ENCODE measurements at places on chromosomes 2 and 18.

GRCh38 chr2:234788381-234788780, 163.4 kb upstream of the SH3BP4 start:
- no peak for DNase-seq

DNA sequence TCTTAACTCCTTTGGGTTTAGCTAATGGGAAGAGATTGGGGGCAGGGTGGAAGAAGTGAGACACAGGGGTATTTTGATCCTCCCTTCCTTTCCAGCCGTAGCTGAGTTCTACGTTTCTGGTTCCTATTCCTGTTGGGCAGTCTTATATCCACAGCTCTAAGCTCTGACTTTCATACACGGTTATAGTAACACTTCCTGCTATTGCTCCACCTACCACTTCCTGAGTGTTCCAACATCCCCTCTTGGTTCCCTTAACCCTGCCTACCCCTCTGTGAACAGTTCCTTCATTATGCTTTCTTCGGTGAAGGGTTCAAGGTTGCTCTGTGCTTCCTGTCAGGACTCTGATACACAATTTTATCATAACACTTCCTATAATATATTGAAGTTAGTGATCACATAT, 205.1 kb downstream of the DNAH7 start:
- no peak for DNase-seq

- DNase-seq, result no peak
These were observed 93.4 kb downstream of the MYO3B start for GRCh38 chr2:170271340-170271739.

DNA sequence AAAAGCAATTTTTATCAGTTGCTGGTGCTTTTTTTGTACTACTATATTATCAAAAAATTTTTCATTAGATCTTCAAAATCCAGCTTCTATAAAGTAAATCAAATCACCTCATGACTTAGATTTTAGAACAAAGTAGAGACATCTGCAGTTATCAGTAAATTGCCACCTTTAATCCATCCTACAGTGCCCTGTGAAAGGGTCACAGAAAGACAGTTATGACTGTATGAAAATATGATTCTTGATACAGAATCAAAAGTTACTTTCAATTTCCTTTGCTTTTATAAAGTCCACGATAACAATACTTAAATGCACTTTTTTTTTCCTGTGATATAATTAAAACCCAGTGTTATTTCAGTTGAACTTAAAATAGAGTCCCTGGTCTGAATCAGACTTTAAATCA, 61.4 kb downstream of the PRPF40A start:
- DNase-seq, result no peak

DNA sequence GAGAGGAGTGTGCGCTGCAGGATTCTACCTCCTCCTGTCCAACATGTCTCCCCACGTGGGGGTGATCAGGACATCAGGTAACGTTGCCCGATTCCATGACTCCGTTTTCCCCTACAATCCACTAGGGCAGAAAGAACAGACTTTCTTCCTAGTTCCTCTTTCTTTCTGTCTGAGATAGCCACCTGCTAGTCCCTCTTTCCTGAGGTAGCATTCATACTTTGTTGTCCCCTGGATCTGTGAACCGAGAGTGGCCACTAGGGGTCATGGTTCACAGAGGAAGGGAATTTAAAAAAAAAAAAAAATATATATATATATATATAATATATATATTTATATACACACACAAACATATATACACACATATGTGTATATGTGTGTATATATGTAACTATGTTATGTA, 210.0 kb upstream of the ZNF521 start:
- DNase-seq, result peak; percentile 6

DNA sequence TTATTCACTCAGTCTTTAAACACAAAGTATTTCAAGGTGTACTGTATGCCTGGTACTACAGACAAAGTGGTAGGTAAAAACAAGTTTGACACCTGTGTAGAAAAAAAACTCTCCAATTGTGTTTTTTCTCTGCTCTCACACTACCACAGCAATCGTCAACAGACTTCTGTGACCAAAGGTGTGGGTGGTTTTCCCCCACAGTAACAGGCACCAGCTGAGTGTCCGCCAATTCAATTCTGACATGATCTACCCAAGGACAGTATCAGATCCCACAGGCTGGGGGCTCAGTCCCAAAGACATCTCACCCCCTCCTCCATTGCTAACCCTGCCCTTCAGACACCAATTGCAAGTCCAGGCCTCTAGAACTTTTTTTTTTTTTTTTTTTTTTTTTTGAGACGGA, 71.2 kb downstream of the CD226 start:
- no peak for DNase-seq

DNA sequence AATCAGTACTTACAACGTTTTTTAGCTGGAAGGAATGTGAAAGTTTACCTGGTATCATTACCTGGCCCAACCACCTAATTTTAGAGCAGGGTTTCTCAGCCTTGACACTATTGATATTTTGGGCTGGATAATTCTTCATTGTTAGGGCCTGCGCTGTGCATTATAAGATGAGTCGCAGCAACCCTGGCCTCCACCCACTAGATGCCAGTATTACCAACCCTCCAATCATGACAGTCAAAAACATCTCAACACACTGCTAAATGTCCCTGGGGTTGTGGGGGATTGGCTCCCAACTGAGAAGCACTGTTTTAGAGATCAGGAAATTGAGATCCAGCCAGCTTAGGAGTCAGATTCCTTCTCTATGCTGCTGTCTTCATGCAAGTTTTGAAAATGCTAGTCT, 265.3 kb upstream of the TCF4 start:
- no peak for DNase-seq

DNA sequence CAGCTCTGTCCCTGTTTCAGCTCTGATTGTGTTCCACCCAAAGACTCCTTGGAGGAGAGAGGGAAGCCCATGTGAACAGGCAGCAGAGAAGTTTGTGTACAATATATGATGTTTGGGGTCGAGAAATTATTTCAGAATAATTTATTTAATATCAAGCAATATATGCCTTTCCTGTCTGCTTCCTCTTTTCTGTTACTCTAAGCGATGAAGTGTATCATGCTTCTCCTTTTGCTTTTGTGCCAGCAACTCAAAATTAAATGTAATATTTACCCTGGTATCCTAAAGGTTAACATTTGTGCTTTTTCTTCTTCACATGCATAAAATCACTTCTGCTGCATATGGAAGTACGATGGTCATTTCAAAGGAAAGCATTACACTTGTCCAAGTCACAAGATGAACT, 2.4 kb upstream of the NTSR2 start:
- DNase-seq, result no peak

DNA sequence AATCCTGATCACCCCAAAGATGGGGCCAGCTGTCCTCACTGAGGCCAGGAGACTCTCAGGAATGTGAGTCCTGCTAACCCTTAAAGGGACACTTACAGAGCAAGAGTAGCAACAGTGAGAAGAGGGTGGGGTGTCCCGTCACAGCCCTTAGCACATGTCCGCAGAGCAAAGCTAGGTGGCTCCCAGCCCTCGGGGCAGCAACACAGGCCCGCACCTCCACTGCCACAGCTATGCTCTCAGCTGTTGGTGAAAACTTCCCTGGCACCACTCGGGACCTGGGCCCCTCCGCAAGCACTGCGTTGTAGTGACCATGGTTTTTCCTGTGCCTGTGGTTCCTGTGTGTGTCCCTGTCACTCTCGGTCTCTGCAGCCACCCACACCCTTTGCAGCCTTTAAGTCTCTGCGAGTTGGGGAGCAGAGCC, 76.4 kb upstream of the UXS1 start:
- no peak for DNase-seq
